GM12865 (cell line): ENCODE measurements at places on chromosomes 2 and 18.

- DNase-seq: no peak
Measured at GRCh38 chr2:54803783-54804751, 80.6 kb downstream of the EML6 start.

GRCh38 chr2:18077704-18078103 is 199.2 kb downstream of the KCNS3 start:
- no peak for DNase-seq

DNA sequence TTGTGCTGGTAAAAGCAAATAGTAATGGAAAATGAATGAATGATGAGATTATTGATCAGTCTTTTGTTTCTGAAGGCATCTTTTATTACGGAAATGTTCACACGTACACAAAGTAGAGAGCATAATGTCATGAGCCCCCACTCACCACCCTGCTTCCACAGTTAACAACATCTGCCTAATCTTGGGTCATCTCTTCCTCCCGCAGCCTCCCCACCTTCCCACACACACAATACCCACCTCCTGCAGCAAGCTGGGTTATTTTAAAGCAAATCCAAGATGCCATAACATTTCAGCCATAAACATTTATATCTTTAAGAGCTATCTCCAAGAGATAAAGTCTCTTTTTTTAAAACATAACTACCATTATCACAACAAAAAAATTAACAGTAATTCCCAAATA is 36.3 kb downstream of the CYP27C1 start:
- no peak for DNase-seq

DNA sequence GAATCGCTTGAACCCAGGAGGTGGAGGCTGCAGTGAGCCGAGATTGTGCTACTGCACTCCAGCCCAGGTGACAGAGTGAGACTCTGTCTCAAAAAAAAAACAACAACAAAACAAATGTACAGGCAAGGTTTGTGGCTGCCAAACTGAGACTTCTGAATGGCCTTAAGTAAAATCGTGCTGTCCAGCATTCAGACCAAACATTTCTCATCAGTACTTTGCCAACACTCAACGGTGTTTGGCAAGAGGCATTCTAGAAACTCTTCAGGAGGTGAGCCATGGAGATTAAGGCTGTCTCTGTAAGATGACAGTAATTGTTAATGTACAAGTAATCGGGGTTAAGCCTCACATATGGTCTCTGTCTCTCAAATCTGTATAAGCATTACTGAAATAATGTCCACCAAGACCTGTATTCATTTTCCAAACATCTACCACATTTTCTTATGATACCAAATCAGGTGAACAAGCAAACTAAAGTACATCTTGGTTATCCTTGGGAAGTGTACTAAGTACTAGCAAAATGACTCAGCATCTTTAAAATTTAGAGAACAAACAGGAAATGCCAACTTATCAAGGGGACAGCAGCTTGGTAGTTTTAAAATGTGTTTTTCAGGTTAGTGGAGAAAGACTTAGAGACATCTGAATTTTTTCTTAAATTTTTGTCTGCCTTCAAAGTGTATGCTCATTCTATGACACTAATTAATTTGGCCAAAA is 29.3 kb downstream of the SERPINE2 start:
- no peak for DNase-seq

GRCh38 chr2:49788300-49788699 is 634.0 kb upstream of the FSHR start:
- DNase-seq: no peak

- DNase-seq: no peak
Measured at GRCh38 chr2:177118636-177119035, 94.0 kb upstream of the HNRNPA3 start.

DNA sequence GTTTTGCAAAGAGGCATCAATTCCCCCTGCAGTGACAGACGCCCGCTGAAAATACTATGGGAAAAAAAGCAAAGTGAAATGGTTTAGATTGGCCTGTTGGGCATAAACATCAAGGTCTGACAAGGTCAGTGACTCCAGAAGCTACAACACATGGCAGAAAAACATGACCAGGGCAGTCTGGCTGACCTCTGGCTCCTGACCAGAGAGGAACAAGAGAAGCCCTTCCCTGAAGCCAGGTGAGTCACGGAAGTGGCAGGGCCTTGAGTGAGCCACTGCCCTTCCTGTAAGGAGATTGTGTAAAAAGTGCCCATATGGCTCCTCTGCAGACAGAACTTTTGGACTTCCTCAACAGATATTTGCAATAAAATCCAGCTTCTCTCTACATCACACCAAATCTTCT is 72.0 kb downstream of the DNER start:
- no peak for DNase-seq

- no peak for DNase-seq
Measured at GRCh38 chr2:170771421-170771937, 1.3 kb downstream of the ERICH2 start.

DNA sequence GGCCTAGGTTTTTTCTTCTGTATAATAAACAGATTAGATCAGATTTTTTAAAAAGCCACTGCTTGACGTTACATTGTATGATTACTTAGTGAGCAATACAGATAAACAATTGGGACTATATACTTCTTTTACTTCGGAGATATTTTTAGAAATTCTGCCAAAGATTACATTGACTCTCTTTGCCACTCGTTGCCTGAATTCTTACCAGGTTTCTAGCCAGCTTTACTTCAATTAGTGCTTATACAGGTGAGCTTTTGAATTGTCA is 156.6 kb downstream of the HAUS1 start:
- no peak for DNase-seq

GRCh38 chr18:57404345-57404744 is 30.8 kb upstream of the ONECUT2 start:
- no peak for DNase-seq

GRCh38 chr18:78789850-78790249 is 189.8 kb upstream of the SALL3 start:
- no peak for DNase-seq

DNA sequence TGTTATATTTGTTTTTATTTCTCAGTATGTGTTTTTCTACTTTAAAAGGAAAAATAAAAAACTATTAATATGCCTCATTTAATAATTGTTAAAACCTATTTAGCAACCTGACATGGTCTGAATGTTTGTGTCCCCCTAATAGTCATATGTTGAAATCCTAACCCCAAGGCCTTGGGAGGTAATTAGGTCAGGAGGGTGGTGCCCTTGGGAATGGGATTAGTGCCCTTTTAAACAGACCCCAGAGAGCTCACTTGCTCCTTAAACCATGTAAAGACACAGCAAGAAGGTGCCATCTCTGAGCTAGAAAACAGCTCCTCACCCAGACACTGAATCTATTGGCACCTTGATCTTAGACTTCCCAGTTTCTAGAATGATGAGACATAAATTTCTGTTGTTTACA is 71.8 kb downstream of the CHST9 start:
- DNase-seq: no peak

- no peak for DNase-seq
Measured at GRCh38 chr18:49716035-49716434, 97.3 kb downstream of the ACAA2 start.

- peak; percentile 87 for DNase-seq
Measured at GRCh38 chr2:218284106-218284811, 8.0 kb downstream of the TMBIM1 start.

DNA sequence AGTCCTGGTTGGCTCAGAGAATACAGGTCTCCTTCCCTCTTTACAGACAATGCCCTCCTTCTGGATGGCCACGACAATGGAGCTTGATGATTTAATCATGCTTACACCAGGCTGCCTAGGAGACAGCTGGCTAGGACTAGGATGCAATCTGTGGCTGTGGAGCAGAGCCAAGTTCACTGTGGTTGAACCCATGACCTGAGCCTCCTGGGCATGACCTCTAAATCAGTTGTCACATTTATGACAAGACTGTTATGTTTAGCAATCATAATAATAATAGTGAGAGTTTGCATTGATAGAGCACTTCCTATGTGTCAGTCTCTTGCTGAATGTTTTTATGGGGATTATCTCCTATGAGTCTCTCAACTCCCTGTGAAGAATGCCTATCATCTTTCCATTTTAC is 244.1 kb downstream of the ICOS start:
- DNase-seq: no peak

GRCh38 chr2:2018713-2019410 is 274.5 kb upstream of the PXDN start:
- DNase-seq: no peak

- DNase-seq: no peak
Measured at GRCh38 chr2:135078417-135078816, 26.3 kb downstream of the RAB3GAP1 start.

DNA sequence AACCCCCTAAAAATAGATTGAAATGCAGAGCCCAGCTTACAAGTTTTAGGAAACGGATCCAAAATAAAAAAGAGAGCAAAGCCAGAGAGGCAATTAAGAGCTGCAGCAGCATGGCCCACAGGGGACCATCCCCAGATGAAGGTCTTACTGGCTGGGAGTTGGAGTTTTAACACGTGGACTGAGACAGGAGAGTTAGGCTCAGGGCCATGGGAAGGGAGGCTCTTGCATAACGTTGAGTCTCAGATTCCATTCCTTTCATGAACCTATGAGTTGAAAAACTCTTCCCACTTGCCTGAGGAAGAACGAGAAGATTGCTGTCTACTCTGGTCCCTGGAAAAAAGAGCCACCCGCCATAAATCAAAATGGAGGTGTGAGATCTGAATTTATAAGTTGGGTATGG is 101.8 kb upstream of the NDUFV2 start:
- DNase-seq: no peak

- no peak for DNase-seq
Measured at GRCh38 chr2:205683502-205684367, 1.4 kb downstream of the NRP2 start.

- DNase-seq: no peak
Measured at GRCh38 chr18:48974304-48975119, 23.7 kb upstream of the SMAD7 start.

DNA sequence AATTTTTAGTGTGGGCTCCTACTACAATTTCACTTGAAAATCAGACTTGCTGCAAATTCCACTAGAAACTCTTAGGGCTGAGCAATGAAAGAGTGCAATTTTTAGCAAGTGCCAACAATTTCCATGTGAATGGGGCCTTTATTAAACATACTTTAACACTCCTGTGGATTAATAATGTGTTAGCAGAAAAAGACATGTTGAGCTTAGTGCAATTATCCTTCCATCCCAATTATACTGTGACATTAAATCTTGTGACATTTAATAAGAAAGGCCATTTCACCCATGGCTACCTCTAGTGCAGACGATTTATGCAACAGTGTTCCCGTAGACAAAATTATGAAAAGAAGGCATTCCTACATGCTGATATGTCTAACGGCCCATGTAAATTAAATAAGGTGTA is 639.7 kb downstream of the STK39 start:
- DNase-seq: no peak

DNA sequence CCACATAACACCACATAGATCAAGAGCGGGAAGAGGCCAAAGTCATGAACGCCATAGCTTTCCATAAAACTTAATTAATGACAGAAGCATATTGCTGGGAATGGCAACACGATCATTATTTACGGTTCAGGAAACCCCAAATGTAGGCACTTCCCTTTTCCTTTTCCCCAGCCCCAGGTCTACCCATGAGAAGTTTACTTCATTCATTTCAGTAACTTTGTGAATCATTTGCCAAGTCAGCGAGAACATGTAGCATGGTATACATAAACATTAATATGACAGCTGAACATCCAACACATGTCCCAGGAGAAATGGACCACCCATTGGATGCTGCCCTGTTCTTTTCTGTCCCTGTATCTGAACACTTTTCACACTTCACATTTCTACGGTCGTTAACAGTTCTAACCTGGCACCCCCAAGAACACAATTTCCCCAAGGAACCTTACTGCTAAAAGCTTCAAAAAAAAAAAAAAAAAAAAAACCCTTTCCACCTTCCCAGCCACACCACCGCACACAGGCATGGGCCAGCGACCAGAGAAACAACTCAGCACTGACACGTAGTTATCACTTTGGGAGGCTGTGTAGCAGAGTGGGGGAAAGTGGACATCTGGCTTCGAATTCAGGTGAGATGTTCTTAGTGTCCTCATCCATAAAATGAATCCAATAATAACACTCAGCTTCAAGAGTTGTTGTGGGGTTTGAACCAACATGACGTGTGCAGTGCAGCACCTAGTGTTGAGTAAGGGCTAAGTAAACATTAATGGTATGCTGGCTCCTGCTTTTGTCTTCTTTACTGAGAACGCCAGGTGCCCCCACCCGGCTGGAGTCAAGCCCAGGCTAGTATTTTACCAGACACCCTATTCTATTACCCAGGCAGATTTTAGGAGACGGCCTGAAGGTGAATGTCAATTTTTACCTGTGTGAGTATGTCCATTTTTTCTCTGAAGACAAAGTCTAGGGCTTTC is 371.5 kb downstream of the LNPK start:
- no peak for DNase-seq

DNA sequence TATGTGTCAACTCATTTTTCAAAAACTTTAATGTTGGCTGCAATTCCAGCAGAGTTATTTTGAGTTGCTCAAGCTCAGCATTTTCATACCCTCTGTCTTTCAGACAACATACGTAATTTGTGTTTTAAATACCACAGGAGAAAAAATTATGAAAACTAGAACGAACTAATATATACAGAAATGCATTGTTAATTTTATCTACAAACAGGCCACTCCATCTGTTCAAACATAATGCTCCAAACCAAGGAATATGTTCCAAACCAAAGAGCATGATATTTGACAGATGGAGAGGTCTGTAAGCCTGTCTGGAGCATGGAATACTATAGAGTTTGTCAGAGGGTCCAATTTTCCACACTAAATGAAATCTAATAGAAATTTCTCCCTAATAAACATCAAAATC is 536.2 kb upstream of the FSIP2 start:
- DNase-seq: no peak

- no peak for DNase-seq
Measured at GRCh38 chr2:136248242-136248641, 130.3 kb upstream of the CXCR4 start.

DNA sequence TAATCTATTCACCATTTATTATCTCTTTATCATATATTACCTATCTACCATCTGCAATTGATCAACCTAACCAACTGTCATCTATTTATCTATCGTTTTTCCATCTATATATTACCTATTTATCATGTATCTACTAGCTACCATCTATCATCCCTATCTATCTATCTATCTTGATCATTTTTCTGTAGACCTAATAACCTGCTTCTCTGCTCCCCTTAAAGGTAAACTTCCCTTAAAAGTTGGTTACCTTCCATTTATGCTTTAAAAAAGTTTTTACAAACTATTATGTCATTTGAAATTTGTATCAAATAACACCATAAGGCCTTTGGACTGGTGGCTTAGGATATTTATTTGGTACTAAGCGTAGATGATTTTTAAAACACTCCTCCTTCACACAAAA is 47.2 kb downstream of the TMEM18 start:
- no peak for DNase-seq

DNA sequence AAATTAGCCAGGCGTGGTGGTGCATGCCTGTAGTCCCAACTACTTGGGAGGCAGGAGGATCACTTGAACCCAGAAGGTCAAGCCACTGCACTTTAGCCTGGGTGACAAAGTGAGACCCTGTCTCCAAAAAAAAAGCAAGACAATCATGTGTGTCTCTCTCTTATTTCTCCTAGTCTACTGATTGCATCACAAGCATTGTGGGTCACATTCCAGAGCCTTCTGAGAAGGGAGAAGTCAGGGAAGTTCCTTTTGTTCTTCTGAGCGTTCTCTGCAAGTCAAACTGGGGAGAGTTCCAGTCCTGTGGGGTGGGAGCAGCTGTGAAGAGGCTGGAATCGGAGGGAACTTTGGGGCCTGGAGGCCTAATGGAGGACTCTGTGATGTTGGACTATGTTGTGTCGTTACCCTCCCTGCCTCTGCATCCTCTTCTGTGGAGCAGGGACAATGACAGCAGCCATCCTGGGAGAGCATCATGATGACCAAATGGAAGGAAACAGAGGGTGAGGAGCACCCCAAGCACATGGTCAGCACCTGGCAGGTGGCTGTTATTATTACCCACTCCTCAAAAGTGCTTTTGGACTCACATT is 115.4 kb downstream of the MRO start:
- DNase-seq: no peak
